Esophagus squamous epithelium (tissue), 5 donors: ENCODE measurements at places on chromosomes 4 and X.
A peak's percentile ranks its signal among the peaks of the same experiment; 100 is the strongest.

DNA sequence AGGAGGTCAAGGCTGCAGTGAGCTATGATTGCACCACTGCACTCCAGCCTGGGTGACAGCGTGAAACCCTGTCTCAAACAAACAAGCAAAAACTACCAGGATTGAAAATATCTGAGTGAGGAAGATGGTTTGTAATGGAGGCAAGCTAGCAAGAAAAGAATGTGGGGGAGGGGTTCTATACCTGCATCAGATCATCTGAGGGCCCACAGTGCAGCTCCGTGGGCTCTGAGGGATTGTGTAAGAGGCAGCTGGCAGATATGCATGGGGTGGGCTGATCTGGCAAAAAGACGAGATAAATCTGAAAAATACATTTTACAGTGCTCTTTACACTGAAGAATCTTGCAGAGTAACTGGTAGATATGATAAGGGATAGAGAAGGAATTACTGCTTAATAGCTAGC lies 28.9 kb upstream of the CHRNA9 start:
- no peak for DNase-seq

GRCh38 chr4:113788888-113789287 lies 27.4 kb upstream of the CAMK2D start:
- DNase-seq = no peak

DNA sequence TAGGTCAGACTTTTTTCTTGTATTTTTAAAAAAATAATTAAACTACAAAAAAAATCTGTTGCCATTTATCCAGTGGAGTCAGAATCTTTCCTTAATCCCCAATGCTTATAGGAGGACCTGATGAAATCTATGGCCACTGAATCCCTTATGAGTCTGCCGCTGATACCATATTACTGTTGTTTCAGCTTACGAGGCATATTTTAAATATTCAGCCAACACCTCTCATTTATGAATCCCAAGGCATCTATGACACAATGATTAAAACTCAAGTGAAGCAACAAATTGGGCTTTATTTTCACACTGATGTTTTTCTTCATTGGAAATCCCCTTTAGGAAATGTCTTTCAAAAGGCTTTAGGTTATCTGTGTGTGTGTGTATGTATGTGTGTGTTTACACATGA lies 137.8 kb upstream of the PUDP start:
- no peak for DNase-seq

GRCh38 chr4:147518086-147518485 lies 37.2 kb downstream of the EDNRA start:
- no peak for DNase-seq

DNA sequence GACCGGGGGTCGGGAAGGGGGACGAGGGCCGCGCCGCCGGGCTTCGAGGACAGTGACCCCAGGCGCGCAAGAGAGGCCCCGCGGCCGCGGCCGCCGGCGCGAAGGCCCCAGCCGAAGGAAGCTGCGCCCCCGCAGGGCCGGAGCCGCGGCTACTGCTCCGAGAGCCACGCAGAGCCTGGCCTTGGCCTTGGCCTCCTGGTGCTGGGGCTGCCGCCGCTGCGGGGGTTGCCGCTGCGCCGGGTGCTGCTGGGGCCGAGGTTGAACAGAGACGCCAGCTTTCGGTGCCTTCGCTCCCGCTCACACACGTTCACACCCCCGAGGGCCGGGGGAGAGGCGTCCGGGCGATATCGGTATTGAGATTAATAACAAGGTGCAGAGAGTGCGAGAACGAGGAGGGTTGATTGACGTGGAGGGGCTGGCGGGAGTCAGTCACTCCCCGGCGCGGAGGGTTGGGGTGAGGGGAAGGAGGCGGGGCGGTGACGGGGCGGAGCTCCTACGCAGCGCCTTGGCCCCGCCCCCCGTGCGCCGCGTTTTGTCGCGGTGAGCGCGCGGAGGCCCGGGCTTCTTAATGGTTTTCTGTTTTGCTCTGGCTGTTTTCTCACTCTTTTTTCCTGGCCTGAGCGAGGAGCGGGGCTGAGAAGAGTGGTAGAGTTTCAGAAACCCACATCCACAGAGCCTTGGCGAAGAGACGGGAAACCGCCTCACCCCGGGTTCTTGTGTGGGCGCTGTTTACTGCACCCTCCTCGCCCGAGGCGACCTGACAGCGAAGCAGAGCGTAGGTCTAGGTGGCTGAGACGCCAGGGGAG lies 878 bp upstream of the CNOT6L start:
- peak; percentile 66 for DNase-seq

- no peak for DNase-seq
These were observed 34.0 kb upstream of the AMOT start for GRCh38 chrX:112874614-112875013.

GRCh38 chr4:77385124-77385969 lies 220.3 kb upstream of the CXCL13 start:
- DNase-seq = no peak
